ENCODE measurements at places on chromosomes 4 and X. TPM values are rescaled to one million over a fixed set of nuclear protein-coding genes. Genes with fewer than 3 reads are reported as not detected.

SHISA3 gene
- 7.2 TPM for polyA plus RNA-seq

- no peak for DNase-seq
Measured at GRCh38 chr4:136768925-136769275, 763.4 kb downstream of the PCDH18 start.

DNA sequence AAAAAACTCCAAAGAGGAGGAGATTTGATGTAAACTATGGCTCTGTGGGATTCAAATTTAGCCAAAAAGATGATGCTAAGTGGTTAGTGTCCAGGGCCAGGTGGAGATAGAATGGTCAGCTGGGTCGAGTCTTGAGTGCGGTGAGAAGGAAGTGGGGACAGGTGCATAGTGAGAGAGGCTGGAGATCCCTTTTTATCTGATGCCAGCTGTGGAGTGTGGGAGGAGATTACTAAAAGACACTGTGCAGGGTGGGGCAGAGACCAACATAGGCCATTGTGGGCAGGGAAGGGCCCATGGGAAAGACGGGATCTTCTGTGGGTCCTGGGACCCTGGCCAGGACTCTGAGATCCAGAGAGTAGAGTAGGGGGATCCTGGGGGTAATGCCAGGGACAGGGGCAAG, 34.6 kb upstream of the LEF1 start:
- no peak for DNase-seq

LRCH2 gene
- polyA plus RNA-seq: 3.8 TPM

DNA sequence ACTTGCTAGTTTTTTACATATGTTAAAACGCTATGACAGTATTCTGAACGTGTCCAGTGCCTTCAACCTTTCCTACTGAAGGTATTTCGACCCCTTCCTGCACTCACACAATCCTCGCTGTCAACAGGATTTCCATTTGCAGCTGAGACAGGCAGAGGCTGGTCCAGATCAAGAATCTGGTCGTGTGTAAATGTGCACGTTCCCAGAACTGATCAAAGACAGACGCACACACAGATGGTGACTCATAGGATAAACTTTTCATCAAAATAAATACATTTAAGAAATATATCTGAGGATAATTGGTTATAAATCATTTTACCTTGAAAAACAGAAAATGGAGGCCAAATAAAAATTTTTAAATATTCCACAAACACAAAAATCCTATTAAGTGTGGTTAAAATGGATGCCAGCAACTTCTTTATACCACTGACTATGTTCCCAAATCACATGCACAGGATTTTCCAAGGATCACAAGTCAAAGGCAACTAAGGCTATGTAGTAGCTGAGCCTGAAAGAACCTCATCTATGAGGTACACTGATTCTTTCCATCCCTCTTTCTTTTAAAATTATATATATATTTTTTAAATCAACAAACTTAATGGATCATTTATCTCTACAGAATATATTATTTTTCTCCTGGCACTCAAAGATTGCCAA, 85.9 kb downstream of the RNF150 start:
- DNase-seq: no peak

DNA sequence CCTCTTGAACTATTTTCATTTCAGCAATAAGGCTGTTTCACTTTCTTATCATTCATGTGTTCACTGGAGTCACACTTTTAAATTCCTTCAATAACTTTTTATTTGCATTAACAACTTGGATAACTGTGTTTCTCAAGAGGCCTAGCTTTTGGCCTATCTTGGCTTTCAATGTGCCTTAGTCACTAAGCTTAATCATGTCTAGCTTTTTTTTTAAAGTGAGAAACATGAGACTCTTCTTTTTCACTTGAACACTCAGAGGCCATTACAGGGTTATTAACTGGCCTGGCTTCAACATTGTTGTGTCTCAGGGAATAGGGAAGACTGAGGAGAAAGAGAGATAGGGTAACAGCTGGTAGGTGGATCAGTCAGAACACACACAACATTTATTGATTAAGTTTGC, 64.0 kb upstream of the VCX2 start:
- DNase-seq: no peak

DNA sequence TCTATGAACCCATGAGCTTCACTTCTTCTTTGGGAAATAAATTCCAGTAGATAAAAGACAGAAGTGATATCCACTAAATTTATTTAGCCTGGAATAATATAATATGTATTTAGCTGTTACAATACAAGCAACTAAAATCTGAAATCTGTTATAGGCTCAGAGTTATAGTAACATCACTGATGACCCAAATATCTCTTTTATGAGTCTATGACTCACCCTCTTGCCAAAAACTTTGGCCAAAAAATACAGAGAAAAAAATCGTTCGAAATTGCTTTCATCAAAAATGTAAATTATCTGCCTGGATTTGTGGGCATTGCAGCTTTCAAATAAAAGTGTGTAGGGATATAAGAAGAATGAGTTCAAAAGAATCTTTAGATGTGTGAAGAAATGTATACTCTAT, 89.4 kb upstream of the DKK2 start:
- no peak for DNase-seq

- no peak for DNase-seq
Measured at GRCh38 chr4:101669138-101669831, 121.2 kb upstream of the BANK1 start.

TMSB15C gene
- polyA plus RNA-seq: 5.0 TPM

STPG2 gene
- polyA plus RNA-seq: not detected

RENBP gene
- polyA plus RNA-seq: 5.1 TPM

DNA sequence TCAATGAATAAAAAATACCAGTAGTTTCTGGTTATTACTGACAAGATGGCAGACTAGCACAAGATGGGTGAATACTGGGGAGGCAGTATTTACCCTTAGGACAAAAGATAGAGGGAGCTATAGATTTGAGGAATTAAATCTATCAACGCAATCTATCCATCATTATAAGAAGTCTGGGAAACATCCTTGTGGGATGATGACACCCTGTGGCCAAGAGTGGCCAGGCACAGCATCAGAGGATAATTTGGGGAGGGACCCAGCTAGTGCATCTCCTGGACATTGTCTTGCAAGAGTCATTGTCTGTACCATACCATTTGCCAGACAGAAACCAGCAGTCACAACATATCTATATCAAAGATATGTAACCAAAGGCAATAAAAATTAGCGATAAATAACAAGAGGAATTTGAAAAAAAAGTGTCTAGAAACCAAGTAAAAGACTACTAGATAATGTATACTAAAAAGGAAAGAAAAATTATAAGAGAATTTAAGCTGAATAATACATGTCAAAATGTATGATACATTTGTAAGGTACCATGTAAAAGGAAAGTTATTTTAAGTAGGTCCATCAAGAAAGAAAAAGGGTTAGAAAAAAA, 22.9 kb downstream of the KCTD8 start:
- DNase-seq: no peak

AMTN gene
- polyA plus RNA-seq: not detected

AMOT gene
- 39.0 TPM for polyA plus RNA-seq

- DNase-seq: no peak
Measured at GRCh38 chrX:19724409-19724808, 163.0 kb downstream of the SH3KBP1 start.

- no peak for DNase-seq
Measured at GRCh38 chr4:105075045-105075444, 71.6 kb upstream of the TET2 start.

MUC7 gene
- not detected for polyA plus RNA-seq

- no peak for DNase-seq
Measured at GRCh38 chrX:31223817-31224216, 152.0 kb upstream of the FTHL17 start.

- DNase-seq: no peak
Measured at GRCh38 chr4:13710246-13710885, 82.8 kb upstream of the BOD1L1 start.

Measured in hindlimb muscle (tissue), 1 donor.